ENCODE measurements at places on chromosomes 5 and 9.

DNA sequence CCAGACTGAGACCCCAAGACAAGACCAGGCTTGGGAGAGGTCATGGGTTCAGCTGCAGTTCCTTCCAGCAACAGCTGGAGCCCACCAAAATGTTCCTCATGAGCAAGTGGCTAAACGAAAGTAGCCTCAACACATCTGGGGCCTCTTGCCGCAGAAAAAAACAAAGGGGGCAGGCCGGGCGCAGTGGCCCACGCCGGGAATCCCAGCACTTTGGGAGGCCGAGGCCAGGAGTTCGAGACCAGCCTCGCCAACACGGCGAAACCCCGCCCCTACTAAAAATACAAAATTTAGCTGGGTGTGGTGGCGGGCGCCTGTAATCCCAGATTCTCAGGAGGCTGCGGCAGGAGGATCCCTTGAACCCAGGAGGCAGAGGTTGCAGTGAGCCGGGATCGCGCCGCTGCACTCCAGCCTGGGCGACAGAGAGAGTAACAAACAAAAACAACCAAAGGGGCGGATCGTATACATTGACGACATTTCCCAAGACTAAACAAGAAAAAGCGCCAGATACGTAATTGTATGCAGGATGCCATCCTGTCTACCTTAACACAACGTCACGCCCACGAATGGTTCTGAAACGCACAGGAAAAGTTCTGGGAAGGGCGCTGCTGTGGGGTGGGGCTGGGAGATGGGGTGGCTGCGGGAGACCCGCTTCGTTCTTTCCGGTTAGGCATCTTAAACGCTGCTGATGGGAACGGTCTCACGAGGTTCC, 1.7 kb downstream of the INPP5E start:
- no peak for DNase-seq

GRCh38 chr5:127025467-127025866, 4.9 kb downstream of the MARCHF3 start:
- no peak for DNase-seq

GRCh38 chr5:4662756-4663155, 477.4 kb upstream of the ADAMTS16 start:
- DNase-seq = no peak

DNA sequence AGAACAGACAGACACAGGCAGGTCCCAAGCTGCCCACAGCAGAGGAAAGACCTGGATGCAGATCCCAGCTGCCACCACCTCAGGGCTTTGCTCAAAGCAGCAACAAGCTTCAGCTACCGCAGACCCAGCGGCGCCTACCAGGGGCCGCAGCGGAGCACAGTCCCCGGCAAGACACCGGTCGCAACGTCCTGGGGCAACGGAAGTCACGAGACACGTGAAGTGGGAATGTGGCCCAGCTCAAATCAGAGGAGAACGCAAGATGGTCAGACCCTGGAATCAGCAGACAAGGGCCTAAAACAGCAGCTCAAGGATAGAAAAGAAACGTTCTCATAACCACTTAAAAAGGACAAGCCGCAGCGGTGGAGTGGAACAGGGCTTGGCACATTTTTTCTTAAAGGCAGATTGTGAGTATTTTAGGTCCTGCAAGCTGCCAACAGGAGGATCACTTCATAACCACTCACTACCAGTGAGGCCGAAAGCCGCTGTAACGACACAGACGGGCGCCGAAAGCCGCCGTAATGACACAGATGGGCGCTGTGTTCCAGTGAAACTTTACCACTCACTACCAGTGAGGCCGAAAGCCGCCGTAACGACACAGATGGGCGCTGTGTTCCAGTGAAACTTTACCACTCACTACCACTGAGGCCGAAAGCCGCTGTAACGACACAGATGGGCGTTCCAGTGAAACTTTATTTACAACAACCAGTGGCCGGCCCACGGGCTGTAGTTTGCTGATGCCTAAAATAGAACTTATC, 21.7 kb downstream of the SLC9A3 start:
- no peak for DNase-seq

- peak; percentile 50 for DNase-seq
These were observed 26.2 kb downstream of the RAD23B start for GRCh38 chr9:107309271-107309670.

GRCh38 chr5:133930061-133930812, 38.2 kb downstream of the C5orf15 start:
- DNase-seq = no peak

GRCh38 chr9:123216251-123216797, 52.1 kb downstream of the STRBP start:
- DNase-seq = no peak

DNA sequence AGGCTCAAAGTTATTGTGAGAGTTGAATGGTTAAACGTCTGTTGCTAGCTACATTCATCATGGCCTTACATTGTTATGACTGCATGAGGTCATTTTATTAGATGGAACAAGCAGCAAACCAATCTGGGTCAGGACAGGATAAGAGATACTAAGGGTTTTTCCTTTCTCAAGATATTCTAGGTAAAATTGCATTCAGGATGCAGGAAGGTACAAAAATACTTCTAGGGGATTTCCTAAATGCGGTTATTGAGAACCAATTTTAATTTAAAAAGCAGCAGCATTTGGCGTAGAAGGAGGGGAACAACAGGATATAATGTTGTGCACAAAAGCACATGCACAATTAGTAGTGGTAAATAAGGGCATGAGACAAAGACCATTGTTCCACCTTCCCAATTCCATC, 39.2 kb upstream of the LURAP1L start:
- no peak for DNase-seq

- DNase-seq = no peak
These were observed 227.3 kb downstream of the FANCC start for GRCh38 chr9:95090023-95090791.

DNA sequence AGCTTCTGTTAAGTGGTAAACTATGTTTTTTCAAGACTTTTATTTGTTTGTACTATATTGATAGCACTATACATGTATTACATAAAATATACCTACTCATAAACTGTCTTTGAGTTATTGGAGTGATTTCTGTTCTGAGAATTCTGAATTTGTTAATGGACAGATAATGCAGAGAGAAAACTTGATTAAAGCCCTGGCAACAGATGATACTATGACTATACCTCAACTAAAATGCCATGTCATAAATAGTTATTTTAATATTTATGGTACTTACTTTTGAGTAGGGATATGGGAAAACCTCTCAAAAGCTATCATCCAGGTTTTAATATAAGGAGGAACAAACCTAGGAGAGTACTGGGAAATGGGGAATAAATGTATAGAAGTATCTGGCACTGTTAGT, 947.2 kb upstream of the ARRDC3 start:
- DNase-seq = no peak

GRCh38 chr5:5335700-5336264, 86.7 kb upstream of the ICE1 start:
- DNase-seq = no peak

- no peak for DNase-seq
These were observed 60.1 kb upstream of the ZNF608 start for GRCh38 chr5:124806373-124807077.

DNA sequence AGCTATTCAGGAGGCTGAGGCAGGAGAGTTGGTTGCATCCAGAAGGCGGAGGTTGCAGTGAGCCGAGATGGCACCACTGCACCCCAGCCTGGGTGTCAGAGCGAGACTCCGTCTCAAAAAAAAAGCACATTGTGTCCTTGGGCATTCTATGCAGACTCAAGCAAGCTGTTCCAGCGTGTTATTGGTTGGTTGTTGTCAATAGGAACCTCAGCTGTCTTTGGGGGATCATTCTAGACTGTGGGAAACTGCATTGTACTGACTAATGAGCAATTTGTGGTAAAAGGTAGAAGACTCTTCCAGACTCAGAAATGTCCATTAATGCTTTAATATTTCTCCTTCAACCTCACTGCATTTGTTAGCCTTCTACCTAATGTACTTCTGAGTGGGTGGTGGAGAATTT, 379.5 kb upstream of the GRAMD2B start:
- no peak for DNase-seq

- peak; percentile 60 for DNase-seq
These were observed 159.5 kb downstream of the GNA14 start for GRCh38 chr9:77488439-77489126.

GRCh38 chr5:21644032-21644431, 1209.1 kb downstream of the CDH12 start:
- DNase-seq = peak; percentile 47

DNA sequence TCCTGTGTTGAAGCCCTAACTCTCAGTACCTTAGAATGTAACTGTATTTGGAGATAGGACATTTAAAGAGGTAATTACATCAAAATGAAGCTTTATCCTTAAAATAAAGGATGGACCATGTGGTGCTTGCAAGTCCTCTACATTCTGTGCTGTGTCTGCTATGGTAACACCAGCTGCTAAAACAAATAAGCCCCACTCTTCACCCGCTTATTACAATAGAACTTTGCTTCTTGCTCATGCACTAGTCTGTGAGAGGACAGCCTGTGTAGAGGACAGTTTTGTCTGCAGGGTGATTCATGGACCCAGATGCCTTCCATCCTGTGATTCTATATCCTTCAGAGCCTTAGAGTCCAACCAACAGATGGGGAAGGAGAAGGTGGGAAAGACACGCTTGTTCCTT, 12.5 kb upstream of the IGFBPL1 start:
- no peak for DNase-seq

DNA sequence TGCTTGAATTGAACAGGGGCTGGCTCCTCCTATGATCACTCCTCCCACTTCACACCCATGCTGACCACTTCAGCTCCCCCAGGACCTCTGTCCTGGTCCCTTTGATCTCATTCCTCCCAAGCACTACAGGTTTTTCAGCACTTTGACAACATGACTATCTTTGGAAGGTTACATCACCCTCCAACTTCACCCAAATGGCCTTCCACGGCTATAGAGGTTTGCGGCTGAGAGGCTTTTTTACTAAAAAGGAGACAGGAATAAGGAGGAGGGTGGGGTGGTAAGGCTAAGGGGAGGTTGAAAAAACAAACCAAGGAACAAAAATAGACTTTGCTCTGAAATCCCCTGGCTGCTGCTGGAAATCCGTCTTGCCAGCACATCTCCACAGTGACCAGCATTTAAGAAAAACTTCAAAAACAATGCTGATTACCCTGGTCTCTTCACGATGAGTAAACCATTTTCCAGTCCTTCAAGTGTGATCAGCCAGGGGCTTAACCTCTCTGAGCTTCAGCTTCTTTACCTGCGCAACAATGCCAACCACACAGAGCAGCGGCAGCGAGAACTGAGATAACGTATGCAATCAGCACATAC, 102.7 kb downstream of the DPYSL3 start:
- DNase-seq = no peak

DNA sequence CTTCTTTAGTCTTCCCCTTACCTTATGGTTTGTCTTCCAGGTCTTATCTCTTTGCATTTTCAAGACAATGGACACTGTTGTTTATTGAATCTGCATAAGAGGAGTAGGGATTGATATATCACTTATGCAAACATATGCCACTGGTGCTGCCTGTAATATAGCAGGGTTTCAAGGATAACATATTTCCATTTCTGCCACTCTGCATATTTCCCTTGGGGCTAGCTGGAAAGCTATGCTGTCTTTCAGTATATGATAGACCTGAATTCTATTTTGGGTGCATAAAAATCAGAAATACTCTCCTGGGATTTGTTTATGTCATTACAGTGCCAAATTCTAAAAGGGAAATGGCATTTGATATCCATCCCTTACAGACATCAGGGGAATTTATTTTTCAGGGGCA, 400.2 kb downstream of the TLR4 start:
- DNase-seq = no peak

GRCh38 chr9:80078826-80079225, 507.1 kb downstream of the TLE4 start:
- DNase-seq = no peak

GRCh38 chr5:143471666-143472464, 68.4 kb upstream of the NR3C1 start:
- no peak for DNase-seq

- DNase-seq = no peak
These were observed 3.7 kb upstream of the AMACR start for GRCh38 chr5:34011536-34011935.

GRCh38 chr9:116008278-116008677, 145.3 kb upstream of the PAPPA start:
- DNase-seq = no peak

DNA sequence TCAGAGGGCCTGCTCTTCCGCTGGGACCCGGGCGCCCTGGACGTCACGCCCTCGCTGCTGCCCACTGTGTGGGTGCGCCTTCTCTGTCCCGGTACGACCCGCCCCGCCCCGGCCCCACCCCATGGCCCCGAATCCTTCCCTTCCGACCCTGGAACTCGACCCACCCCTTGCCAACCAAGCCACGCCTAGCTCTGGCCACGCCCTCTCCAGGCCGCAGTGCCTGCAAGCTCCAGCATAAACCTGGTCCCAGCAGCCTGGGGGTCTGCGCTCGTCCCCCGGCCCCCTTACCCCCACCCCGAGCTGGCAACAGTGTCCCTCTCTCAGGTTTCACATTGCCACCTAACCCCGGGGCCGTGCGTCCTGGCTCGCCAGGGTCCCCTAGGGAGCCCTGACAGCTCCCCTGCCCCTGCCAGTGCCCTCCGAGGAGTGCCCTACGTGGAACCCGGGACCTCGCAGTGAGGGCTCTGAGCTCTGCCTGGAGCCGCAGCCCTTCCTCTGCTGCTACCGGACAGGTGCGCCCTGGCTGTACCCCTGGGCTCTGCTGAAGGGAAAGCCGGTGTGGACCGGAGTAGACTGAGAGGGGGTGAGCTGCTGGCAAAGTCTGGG, 3.4 kb downstream of the ADGRD2 start:
- DNase-seq = no peak

GRCh38 chr5:17132444-17133083, 84.9 kb upstream of the BASP1 start:
- peak; percentile 40 for DNase-seq

- no peak for DNase-seq
These were observed 5.7 kb downstream of the PLPPR1 start for GRCh38 chr9:101034222-101034621.

- no peak for DNase-seq
These were observed 53.4 kb downstream of the ROR2 start for GRCh38 chr9:91896513-91897121.

DNA sequence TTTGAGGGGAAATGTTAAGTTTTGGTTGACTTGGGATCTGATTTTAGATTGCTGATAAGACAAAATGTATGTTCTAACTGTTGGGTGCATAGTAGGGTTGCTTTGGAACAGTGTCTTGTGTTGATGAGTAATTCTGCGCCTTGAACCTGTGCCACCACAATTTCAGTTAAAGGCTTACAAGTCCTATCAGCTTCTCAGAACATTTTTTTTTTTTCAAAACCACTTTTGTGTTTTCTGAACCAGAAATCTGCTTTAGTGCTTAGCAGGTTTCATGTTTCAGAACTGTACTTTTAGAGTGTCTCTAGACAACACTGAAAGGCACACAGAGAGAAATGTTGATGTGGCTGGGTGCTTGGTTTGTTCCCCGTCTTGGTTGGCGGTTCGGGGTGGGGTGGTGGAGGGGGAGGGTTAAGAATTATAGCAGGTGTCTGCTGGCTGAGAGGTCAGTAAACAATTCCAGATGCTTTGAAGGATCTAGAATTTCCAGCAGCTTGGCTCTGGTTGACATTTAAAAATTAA, 84.6 kb downstream of the ANKRD55 start:
- no peak for DNase-seq

DNA sequence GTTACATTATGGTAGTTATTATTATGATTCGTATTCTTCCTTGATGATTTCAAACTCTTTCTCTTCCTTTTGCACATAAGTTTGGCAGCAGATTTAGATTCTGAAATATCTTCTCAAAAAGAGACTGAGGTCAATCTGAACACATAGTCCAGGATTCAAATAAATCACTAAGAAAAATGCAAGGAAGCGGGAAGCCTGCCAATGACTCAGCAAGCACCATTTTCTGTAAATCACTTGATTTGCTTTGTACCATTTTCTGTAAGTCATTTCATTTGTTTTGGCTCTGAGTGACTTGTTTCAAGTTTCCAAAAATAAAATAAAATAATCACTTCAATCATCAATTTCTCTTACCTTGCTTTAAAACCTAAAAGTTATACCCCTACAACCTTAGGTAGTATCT, 24.6 kb upstream of the GLIS3 start:
- no peak for DNase-seq
